Stimulated activated CD8-positive, alpha-beta memory T cell treated with anti-CD3 and anti-CD28 coated beads, Interleukin-4, amount 100 ng/mL, for 48 hours (primary cell): ENCODE measurements at places on chromosomes 6 and 20.

GRCh38 chr20:62944746-62945145, 6.8 kb downstream of the GID8 start:
- DNase-seq: no peak

DNA sequence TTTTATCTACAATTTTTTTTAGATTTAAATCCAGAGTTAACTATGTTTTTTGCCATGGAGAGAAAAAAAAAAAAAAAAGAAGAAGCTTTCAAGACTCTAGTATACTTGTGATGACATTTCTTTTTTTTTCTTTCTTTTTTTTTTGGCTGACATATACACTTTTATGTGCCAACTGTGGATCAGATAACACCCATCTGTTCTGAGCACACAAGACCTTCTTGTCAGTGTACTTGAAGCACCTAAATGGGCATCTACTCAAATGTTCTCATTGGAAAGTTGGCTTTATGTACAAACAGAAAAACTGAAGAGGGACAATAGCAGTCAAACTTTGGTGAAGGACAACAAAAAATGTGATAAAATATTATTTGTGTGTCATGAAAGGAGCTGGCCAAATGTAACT, 904.5 kb downstream of the GRIK2 start:
- DNase-seq: no peak

- no peak for DNase-seq
Measured at GRCh38 chr6:1586861-1587450, 22.8 kb upstream of the FOXC1 start.

- DNase-seq: no peak
Measured at GRCh38 chr6:37793067-37793466, 26.5 kb upstream of the ZFAND3 start.

DNA sequence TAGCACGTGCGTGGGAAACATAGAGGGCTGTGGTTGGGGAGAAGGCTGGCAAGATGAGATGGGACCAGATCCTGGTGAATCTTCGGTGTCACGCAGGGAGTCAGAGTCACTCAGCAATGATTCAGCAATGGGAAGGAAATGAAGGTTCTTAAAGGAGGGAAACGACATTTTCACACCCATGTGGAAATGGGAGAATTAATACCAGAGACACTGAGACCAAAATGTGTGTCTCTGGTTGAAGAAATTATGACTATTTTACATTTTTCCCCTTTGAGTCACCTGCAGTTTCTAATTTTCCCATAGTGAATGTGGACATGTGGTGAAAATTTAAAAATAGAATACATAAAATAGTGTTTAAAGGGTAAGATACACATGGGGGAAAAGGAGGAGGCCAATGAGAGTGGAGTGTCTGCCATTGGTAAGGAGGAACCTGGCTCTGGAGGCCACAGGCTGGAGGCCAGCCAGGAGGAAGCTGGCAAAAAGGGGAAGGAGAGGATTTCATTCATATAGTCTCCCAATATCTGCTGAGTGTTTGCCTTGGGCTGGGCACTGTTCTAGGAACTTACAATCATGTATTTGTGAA, 17.5 kb downstream of the NRN1 start:
- DNase-seq: no peak

- DNase-seq: no peak
Measured at GRCh38 chr6:74646461-74646860, 559.4 kb downstream of the COL12A1 start.
